Anterior cingulate cortex (tissue), 58 donors: ENCODE measurements at places on chromosomes 16 and 17.
A peak's percentile ranks its signal among the peaks of the same experiment; 100 is the strongest.

- DNase-seq: no peak
These were observed 7.7 kb downstream of the AKAP1 start for GRCh38 chr17:57092779-57093178.

GRCh38 chr16:8916541-8917225 lies 34.5 kb downstream of the LITAFD start:
- DNase-seq: no peak

- no peak for DNase-seq
These were observed 144.1 kb downstream of the SPECC1 start for GRCh38 chr17:20153231-20153630.

DNA sequence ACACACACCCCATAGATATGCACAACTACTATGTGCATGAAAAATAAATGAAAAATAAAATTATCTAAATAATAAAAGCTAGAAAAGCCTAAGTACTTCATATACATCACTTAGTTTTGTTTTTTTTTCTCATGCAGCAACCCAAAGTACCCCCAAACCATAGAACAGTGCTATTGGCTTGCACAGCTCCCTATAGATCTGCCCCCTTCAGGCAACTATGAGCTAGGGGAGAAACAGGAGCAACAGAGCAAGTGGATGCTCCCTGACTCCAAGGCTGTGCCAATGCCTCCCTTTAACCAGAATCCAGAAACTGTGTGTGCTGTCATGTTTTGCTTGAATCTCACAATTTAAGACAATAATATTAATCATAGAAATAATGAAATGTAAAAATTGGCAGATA lies 605.5 kb downstream of the TOX3 start:
- no peak for DNase-seq

GRCh38 chr16:57949013-57949412 lies 21.9 kb downstream of the CNGB1 start:
- DNase-seq: no peak

DNA sequence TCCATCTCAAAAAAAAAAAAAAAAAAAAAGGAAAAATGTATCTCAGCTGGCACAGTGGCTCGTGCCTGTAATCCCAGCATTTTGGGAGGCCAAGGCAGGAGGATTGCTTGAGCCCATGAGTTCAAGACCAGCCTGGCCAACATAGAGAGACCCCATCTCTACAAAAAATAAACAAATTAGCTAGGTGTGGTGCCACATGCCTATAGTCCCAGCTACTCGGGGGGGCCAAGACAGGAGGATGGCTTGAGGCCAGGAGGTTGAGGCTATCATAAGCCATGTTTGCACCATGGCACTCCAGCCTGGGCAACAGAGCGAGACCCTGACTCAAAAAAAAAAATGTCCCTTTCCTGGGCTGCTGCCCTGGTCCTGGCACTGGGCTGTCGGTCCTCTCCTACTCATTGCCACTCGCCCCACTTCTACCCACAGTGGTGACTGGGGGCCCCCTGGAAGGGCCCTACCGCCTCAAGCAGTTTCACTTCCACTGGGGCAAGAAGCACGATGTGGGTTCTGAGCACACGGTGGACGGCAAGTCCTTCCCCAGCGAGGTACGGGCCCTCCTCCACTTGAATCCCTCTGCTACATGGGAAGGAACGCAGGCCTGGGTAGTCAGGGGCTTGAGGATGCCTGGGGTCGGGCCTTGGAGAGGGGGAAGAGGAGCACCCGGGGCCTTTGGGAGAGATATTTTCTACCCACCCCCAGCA lies 6.1 kb downstream of the CA7 start:
- DNase-seq: no peak

DNA sequence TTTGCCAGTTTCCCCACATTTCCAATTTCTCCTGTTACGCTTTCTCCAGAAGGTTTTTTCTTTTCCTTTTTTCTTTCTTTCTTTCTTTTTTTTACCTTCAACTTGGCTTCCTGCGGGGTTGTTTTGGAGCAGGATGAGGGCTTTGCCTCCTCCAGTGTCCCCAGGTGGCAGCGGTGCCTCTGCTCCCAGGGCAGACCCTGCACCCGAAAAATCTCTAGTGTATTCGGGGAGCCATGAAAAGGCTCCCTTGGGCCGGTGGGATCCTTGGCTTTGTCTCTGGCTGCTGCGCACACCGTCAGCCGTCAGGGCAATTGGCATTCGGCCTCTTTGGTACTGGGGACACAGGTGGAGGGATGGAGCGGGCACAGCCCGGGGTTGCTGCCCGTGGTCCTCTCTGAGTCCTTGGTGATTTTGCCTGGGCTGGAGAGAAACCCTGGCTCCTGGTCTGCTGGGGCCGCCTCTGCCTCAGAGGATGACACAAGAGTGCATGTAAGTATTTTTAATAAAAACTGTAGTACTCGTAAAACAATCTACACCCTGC lies 846 bp downstream of the ITGB3 start:
- no peak for DNase-seq

GRCh38 chr17:12070561-12070960 lies 49.9 kb downstream of the MAP2K4 start:
- DNase-seq: no peak

DNA sequence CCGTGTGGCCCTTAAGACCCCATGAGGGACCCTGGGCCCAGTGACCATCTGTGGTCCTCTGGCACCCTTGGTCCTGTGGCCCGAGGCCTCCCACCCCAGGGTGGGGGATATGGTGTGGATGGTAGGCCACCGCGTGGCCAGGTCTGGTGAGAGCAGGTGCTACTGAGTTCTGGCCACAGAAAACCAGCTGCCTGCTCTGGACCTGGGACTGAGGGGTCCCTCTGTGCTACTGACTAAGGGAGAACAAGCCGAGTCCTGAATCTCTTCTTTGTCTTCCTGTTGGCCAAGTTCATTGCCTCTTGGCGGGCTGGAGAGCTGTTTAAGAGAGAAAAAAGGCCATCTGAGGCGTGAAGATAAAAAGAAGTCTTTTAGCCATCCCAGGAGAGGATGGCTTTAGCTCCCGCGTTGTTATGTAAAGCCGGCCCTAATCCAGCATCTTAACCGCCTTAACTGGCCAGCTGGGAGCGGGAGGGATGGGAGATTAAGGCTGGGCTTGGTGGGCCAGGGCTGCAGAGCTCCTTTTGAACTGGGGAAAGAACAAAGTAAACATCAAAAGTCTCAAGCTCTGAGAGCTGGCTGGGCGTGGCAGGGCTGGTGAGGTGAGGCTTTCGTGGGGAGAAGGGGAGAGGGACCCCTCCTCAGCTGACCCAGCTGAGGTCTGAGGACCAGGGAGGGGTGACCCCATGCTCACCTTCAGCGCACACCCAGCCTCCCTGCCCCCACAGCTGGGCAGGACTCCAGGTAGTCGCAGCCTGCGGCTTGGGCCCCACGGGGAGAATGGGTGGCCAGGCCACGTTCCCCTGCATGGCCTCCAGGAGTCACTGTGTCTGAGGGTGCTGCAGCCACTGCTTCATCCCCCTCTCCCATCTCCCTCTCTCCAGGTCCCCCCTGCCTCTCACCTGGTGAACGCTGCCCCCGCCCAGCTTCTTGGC lies 62.4 kb downstream of the NKD1 start:
- peak; percentile 28 for DNase-seq
